ENCODE measurements at places on chromosomes 1 and 21.

DNA sequence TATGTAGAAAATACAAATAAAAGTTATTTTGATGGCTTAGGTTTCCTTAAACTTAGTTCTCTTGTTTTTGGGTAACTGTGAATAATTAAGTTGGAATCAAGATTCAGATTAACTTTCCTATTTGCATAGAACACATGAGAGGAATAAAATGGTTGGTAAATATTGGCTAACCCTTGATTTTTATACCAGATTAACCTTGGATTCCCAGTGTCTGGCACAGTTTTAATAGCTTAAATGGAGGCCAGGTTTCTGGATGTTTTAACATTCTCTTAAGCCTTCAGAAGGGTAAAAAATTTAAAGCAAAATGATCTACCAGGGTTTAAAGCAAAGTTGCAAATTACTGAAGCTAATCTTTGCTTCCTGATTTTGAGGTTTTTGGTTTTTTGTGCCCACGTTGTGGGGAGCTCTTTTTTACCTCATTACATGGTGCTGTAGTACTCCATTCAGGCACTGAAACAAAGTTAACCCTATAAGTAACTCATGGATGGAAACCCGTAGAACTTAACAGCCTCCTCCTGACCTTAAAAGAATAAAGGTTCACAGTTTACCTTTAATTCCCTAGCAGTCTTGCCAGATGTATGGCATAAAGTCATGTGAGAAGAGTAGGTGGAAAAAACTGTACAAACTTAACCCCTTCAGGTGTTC lies 8.4 kb upstream of the SPATA1 start:
- no peak for DNase-seq

DNA sequence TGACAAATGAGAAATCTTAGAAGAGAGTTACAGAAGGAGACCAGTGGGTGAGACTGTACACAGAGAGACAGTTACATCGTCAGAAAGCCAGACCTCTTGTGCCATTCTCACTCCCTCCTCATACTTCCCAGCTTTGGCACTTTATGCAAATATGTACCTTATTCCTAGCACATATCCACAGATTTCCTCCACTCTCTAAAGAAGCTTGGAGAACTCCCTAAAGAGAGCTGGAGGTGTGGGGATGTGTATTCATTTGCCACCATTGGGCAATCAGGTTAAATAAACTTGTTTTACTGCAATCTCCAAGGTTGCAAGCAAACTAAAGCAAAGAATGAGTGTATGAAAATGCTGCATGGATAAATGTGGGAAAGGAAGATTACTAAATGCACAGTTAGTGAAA lies 380.9 kb upstream of the PRMT6 start:
- no peak for DNase-seq

GRCh38 chr1:241639623-241640148 lies 483 bp downstream of the CHML start:
- peak; percentile 21 for DNase-seq

- DNase-seq: no peak
Measured at GRCh38 chr1:84303314-84303830, 1.9 kb downstream of the SAMD13 start.

- no peak for DNase-seq
Measured at GRCh38 chr1:145991735-145992412, 4.5 kb downstream of the TXNIP start.

DNA sequence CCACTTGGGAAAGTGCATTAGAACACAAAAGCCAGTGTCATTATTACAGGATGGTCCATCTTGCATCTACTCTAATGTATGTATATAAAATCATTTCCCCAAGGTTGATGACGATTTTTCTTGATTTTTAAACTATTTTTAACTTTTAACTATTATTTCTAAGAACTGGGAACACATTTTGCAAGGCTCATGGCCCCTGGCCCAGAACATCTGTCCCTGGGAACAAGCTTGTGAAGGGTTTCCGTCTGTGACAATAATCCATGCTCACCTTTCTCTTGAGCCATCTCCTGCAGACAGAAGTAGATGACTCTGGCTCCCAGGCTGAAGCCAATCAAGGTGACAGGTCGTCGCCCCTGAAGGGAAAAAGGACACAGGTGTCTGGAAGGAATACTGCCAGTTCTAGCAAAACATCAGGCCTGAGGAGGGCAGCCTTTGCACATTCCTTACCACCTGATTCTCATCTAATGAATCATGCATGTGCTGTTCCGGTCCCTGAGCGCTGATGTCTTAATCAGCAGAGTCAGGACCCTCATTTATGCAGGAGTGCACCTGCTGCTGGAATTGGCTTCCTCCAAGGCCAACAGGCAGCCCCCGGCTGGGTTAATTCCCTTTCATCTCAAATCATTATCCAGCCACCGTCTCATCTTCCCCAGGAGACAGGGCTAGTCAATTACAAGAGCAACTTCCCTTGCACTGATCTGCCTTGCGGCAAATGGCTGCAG lies 62.5 kb downstream of the TMCO4 start:
- no peak for DNase-seq
